ENCODE measurements at places on chromosomes 16 and 17.

DNA sequence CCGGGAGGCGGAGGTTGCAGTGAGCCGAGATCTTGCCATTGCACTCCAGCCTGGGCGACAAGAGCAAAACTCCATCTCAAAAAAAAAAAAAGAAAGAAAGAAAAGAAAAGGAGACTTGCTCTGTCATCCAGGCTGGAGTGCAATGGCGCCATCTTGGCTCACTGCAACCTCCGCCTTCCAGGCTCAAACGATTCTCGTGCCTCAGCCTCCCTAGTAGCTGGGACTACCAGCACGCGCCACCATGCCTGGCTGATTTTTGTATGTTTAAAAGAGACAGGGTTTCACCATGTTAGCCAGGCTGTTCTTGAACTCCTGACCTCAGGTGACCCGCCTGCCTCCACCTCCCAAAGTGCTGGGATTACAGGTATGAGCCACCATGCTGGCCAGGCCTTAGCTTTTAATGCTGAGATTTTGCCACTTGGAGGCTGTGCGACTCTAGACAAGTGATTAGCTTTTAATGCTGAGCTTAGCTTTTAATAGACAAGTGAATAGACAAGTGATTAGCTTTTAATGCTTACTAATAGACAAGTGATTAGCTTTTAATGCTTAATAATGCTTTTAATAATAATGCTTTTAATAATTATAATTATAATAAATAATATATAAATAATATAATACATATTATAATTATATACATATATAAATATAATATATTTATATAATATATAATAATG, 9.6 kb downstream of the LDAF1 start:
- no peak for DNase-seq

GRCh38 chr16:81481207-81481821, 36.7 kb downstream of the CMIP start:
- DNase-seq: no peak

DNA sequence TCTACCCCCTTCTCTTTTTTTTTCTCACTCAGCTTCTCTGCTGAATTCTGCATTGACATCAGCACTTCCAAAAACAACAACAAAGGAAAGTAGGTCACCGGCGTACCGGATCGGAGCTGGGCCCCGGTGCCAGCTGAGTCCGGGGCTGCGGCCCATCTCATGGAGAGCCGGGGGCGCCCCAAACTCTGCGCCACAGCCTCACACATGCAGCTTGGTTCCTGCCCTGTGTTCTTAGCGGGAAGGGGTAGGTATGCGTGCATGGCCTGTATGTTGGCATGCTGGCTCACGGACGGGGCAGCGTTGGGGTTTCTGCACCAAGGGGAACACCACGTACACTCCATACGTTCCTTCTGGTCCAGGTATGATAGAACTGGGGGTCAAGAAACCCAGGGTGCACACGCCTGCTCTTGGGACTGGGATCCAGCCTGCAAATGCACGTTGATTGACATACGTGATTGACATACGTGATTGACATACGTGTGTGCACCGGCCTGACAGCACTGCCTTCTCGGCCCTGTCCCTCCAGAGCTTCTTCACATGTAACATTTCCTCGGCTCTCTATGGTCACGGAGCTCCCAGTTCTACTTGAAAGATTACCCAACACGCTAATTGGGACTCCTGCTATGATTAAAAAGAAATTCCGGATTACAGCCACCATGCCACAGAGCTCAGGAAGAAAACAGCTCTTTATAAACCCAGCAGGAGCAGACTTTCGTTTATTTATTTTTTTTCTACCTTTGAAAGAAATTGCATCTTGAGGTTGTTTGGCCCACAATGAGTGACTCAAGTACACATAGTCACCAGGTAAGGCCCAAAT, 88.7 kb downstream of the RPA1 start:
- no peak for DNase-seq

GRCh38 chr16:66258916-66259845, 107.3 kb upstream of the CDH5 start:
- DNase-seq: no peak

- no peak for DNase-seq
Measured at GRCh38 chr16:86104537-86105048, 205.6 kb downstream of the IRF8 start.

DNA sequence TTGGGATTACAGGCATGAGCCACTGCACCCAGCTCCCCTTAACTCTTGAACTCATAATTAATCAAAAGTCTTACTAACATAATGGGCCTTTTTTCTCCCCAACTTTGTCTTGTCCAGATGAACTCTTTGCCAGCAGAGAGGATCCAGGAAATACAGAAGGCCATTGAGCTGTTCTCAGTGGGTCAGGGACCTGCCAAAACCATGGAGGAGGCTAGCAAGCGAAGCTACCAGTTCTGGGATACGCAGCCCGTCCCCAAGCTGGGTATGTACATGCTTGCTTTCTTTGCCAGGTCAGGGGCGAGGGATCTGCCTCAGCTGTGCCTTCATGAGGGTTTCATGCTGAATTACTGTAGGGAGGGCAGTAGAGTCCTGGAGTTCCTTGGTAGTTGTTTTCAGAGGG, 25.3 kb downstream of the NMT1 start:
- DNase-seq: no peak

GRCh38 chr17:34883106-34884000, 77.9 kb downstream of the CCT6B start:
- no peak for DNase-seq

All from NCI-H524 treated with DMSO at 0.1 percent for 48 hours (cell line).